PC-3 (cell line): ENCODE measurements at places on chromosomes 11 and 22. TPM values are rescaled to one million over a fixed set of nuclear protein-coding genes. Genes with fewer than 3 reads are reported as not detected.

Gene MED19
- total RNA-seq, result 41.8 and 42.3 TPM in 2 replicates

Gene SCARF2
- total RNA-seq, result 2.7 and 5.4 TPM in 2 replicates

Gene ANKK1
- total RNA-seq, result 0.22 TPM in 1 of 2 replicates, not detected in the other

Gene F2
- not detected in 2 replicates for total RNA-seq
